Sigmoid colon (tissue), 7 donors: ENCODE measurements at places on chromosomes 4 and X.

DNA sequence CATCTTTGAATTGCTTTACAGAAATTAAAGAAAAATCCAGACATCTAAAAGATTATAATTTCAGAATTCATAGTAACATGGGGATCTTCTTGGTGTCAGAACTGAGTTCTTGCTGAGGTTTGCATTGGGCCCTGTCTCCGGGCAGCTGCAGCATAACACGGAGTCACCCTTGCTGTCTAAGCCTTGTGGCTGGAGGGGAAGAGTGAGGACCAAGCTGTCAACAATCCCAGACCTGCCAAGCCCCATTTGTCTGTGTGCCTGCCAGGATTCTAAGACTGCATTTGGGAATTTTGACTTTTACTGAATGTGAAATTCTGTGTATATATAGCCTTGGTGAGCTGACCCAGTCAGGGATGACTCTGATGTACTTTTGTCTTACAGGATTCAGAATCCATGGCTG, 25.2 kb upstream of the NAP1L5 start:
- no peaks in the 10 kb centered on the region for H3K27me3 ChIP-seq
- no peak overlapping the region for H3K4me3 ChIP-seq
- H3K36me3 ChIP-seq = peaks cover 15% of the 10 kb centered on the region

DNA sequence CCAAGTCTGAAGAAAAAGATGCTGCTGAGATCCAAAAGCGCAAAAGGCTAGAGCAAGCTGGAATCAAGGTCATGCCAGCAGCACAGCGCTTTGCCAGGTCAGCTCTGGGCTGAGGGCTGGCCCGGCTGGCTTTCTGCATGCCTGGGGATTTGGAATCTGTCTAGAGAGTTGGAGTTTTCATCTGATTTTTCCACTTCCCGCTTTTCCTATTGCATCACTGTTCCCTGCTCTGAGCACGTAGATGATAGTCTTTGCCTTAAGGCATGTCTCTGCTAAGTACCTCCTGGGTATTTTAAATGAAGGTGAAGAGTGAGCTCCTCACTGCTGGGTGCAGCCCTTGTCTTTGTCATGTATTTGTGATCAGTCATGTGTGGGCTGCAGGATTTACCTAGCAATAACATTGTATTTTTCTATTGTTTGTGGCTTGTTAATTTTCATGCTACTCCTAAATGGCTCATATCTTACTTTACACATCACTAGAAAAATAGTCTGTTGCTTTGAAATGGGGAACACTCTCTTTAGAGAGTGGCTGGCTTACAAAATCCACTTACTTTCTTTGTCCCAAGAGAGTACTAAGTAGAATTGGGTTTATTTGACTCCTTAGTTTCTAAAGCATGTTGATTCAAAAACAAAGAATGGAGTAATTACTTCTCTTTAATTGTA, 82.8 kb downstream of the LIMCH1 start:
- no peaks in the 10 kb centered on the region for H3K27me3 ChIP-seq
- no peaks in the 10 kb centered on the region for H3K36me3 ChIP-seq
- no peak overlapping the region for H3K4me3 ChIP-seq
- H3K4me1 ChIP-seq = peaks cover 12% of the 10 kb centered on the region
- DNase-seq = no peak

DNA sequence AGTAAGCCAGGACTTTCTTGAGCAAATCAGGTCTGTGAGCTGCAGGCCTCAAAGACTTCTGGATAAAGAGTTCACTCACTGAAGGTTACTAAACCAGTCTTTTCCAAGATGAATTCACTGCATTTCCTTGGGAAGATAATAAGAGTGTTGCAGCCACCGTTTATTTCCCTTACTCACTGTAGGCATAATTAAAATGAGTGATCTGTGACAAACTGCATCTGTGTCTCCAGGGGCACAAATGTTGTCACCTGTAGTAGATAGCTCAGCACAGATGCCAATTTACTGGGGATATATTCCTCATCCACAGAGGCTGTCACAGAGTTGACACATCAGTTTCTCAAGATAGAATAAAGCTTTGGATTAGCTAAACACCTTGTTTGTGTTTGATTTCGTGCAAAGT, 580.2 kb downstream of the SPRY1 start:
- H3K4me1 ChIP-seq = no peaks in the 10 kb centered on the region
- H3K27me3 ChIP-seq = no peaks in the 10 kb centered on the region
- no peak overlapping the region for H3K4me3 ChIP-seq
- no peaks in the 10 kb centered on the region for H3K36me3 ChIP-seq

DNA sequence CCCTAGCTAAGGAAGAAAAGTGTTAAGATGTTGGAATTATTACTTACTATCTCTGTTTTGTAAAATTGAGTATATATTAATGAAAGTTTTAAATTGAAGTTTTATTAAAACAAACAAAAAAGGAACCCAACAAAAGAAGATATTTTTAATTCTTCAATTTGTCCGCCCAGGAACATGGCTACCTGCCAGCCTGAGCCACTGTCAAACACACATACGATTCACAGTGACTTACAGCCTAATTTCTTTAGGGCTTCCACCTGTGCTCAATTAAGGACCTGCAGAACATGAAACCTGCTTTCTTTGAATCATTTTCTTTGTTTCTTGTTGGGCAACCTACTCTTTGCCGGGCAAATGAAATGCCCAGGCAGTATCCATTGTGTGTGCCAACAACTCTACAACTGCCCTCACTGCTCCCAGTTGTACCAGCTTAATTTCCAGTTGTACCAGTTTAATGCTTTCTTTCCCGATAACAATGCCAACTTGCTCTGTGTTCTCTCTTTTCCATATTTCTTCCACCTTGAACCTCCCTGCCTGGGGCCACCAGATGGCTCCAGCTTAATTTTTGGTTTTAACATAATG, 181.7 kb downstream of the GBA3 start:
- no peaks in the 10 kb centered on the region for H3K4me1 ChIP-seq
- H3K27me3 ChIP-seq = no peaks in the 10 kb centered on the region
- no peaks in the 10 kb centered on the region for H3K36me3 ChIP-seq
- no peak overlapping the region for H3K27ac ChIP-seq

GRCh38 chrX:2495595-2495994, 5.2 kb downstream of the DHRSX start:
- H3K4me3 ChIP-seq = no peak overlapping the region
- peaks cover 6% of the 10 kb centered on the region for H3K36me3 ChIP-seq
- peak; percentile 55 for DNase-seq
- H3K27ac ChIP-seq = no peak overlapping the region
- H3K4me1 ChIP-seq = no peaks in the 10 kb centered on the region
- no peaks in the 10 kb centered on the region for H3K27me3 ChIP-seq

DNA sequence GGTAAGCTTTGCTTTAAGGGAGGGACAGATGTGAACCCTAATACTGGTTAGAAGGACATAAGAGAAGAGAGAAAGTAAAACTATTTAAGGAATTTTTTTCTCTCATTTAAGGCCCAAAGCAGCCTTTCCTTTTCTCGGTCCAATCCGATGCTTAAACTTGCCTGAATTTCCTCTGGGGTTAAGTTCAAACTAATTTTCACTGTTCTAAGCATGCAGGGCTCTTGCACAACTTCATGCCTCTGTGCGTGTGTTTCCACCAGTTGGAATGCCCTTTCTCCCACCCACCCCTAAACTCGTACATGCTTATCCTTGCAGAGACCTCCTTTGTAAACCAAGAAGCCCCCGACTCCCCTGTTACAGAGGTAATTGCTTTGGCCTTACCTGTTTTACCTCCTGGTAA, 204.7 kb downstream of the CBR4 start:
- no peaks in the 10 kb centered on the region for H3K27me3 ChIP-seq
- no peaks in the 10 kb centered on the region for H3K36me3 ChIP-seq
- H3K27ac ChIP-seq = no peak overlapping the region
- H3K4me1 ChIP-seq = peaks cover 13% of the 10 kb centered on the region
- no peak for DNase-seq
- H3K4me3 ChIP-seq = no peak overlapping the region

GRCh38 chr4:184514121-184514988, 40.0 kb upstream of the IRF2 start:
- peak overlapping the region; percentile 56 for H3K27ac ChIP-seq
- H3K4me3 ChIP-seq = no peak overlapping the region
- H3K4me1 ChIP-seq = no peaks in the 10 kb centered on the region
- no peaks in the 10 kb centered on the region for H3K27me3 ChIP-seq

- H3K36me3 ChIP-seq = no peaks in the 10 kb centered on the region
- no peak for DNase-seq
- no peak overlapping the region for H3K4me3 ChIP-seq
- no peaks in the 10 kb centered on the region for H3K4me1 ChIP-seq
- no peaks in the 10 kb centered on the region for H3K27me3 ChIP-seq
These were observed 219.0 kb downstream of the TLL1 start for GRCh38 chr4:166091912-166092510.

DNA sequence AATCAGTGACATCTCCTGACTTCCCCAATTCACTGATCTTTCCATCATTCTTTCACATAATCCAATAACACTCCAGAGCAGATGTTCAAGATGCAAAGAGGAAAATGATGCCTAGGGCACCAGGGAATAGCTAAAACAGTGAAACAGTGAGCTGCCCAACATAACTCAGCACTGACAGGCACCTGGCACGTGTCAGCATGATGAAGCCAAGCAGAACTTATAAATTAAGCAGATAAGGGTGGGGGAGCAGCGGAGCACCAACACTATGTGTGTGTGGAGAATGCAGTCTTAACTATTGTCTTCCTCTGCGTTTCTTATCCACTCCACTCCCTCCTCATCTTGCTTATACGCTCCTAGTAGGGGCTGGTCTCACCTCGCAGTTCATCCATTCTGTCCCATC, 89.4 kb downstream of the AMMECR1 start:
- H3K36me3 ChIP-seq = no peaks in the 10 kb centered on the region
- DNase-seq = no peak
- no peak overlapping the region for H3K27ac ChIP-seq
- no peak overlapping the region for H3K4me3 ChIP-seq
